Placental pericyte (primary cell): ENCODE measurements at places on chromosomes 2 and 18. TPM values are rescaled to one million over a fixed set of nuclear protein-coding genes. Genes with fewer than 3 reads are reported as not detected.

The PIEZO2 gene
- total RNA-seq = 21.2 and 23.2 TPM in 2 replicates

The EIF2B4 gene
- 29.1 and 37.9 TPM in 2 replicates for total RNA-seq

The DSG4 gene
- not detected in 2 replicates for total RNA-seq

The CYP1B1 gene
- total RNA-seq = 11.5 and 70.2 TPM in 2 replicates

The ITGB6 gene
- total RNA-seq = 0.57 TPM in 1 of 2 replicates, not detected in the other

The HOXD4 gene
- 0.22 and 1.4 TPM in 2 replicates for total RNA-seq
